Activated CD4-positive, alpha-beta T cell treated with anti-CD3 and anti-CD28 coated beads for 36 hours (primary cell): ENCODE measurements at places on chromosomes 11 and 22.
A peak's percentile ranks its signal among the peaks of the same experiment; 100 is the strongest.

- DNase-seq = no peak
Observed at GRCh38 chr11:95337972-95338429, 107.0 kb upstream of the SESN3 start.

DNA sequence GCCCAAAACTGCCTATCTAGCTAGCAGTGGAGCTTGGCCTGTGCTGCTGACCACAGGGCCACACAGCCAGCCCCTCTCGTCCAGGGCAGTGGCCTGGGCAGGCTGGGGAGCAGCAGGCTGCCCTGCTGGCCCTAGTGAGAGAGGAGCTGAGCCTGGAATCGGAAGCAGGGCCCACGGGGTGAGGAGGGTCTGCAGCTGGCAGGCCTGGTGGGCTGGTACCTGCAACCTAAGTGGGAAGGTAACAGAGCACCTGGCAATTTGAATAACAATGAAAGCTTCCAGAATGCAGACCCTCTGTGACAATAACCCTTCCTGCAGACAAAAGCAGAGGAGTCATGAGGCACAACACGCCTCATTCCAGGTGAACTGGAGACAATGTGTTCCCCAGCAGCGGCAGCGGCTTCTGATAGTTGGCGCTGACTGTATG, 31.8 kb upstream of the RFPL3 start:
- DNase-seq = no peak

- DNase-seq = peak; percentile 73
Observed at GRCh38 chr11:129992161-129992944, 10.3 kb downstream of the PRDM10 start.

GRCh38 chr11:5004424-5005274, 10.0 kb downstream of the OR51L1 start:
- peak; percentile 60 for DNase-seq

GRCh38 chr11:132234878-132235277, 864.5 kb downstream of the NTM start:
- DNase-seq = no peak

DNA sequence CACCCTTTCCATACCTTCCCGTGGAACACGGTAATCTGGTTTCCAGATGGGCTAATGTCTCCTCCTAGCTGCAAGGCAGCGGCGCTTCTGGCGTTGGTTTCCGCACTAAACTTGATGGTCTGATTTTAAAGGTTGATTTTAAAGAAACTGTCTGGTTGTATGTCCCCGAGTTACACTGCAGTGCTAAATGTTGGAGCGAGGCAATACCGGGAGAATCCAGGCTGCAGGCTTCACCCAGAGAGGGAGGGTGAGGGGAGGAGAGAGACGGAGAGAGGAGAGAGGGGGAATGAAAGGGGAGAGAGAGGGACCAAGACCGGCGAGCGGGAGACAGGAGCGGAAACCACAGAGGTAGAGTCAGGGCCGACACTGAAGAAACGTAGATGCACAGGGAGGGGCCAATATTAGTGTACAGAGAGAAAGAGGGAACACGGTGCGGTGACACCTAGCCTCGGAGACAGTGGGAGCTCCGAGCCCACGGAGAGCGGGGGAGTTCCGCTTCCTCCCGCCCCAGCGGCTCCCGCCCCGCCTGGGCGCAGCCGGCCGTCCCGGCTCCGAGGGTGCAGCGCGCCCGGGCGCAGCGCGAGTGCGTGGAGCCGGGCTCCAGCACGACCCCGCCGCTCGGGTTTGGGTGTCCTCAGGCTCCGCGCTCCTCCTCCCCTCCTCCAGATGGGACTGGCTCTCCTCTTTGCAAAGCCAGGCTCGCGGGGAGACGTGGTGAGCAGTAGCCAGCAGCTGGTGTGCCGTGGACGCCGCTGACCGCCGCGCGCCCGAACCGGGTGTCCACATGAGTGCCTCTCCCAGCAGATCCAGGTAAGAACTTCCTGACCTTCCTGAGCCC, 71.9 kb upstream of the GRAMD1B start:
- peak; percentile 71 for DNase-seq

- peak; percentile 24 for DNase-seq
Observed at GRCh38 chr11:3021125-3021524, 29.0 kb upstream of the NAP1L4 start.

- no peak for DNase-seq
Observed at GRCh38 chr11:79098146-79098545, 342.7 kb downstream of the TENM4 start.

GRCh38 chr11:77656362-77656761, 18.8 kb upstream of the CLNS1A start:
- no peak for DNase-seq

DNA sequence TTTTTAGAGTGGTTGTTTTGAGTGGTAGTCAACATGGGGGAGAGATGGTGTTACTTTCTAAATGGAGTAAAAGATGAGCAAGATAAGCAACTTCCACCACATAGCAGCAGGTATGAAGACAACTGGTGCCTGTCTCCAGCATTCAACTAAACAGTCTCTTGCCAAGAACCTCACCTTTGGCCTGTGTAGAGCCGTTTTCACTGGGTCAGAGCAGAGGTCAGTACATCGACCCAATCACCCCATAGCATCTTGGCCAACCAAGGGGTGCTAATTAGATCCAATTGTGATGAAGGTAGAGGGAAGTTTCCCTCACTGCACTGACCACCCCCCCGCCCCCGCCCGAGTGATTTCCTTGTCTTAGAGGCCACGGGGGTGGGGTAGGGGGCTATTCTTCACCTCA, 188.2 kb downstream of the BLID start:
- no peak for DNase-seq

GRCh38 chr22:23012081-23012622, 58.2 kb upstream of the GNAZ start:
- DNase-seq = peak; percentile 72

GRCh38 chr22:26690654-26691376, 33.4 kb downstream of the MIAT start:
- DNase-seq = no peak

GRCh38 chr11:24635588-24636290, 138.9 kb downstream of the LUZP2 start:
- no peak for DNase-seq

GRCh38 chr11:45078236-45079074, 68.0 kb upstream of the PRDM11 start:
- no peak for DNase-seq

- DNase-seq = no peak
Observed at GRCh38 chr11:75810637-75811390, 4.2 kb upstream of the UVRAG start.

GRCh38 chr11:120215634-120216033, 4.8 kb downstream of the OAF start:
- DNase-seq = no peak

DNA sequence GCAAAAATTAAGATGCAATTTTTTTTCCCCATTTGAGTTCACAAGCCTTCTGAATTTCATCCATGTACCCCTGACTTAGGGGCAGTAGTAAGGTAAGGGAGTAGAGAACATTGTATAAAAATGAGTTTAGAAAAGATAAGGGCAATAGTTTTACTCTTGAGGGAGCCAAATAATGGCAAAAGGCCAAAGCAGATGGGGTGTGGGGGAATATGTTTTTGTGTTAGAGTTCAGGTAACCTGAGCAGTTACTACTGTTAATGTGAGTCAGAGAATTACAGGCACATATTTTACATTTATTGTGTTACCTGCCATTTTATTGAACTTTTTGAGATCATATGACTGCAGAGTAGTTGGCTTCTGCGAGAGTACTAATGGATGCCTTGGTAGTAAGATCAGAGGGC, 3.1 kb downstream of the EED start:
- DNase-seq = no peak

- peak; percentile 39 for DNase-seq
Observed at GRCh38 chr11:17770048-17770652, 35.6 kb downstream of the KCNC1 start.

GRCh38 chr22:44112191-44112590, 68.5 kb upstream of the PARVG start:
- DNase-seq = no peak

GRCh38 chr22:24106385-24107381, 74.6 kb upstream of the SUSD2 start:
- peak; percentile 41 for DNase-seq

- no peak for DNase-seq
Observed at GRCh38 chr11:61172356-61172755, 11.1 kb upstream of the VPS37C start.

DNA sequence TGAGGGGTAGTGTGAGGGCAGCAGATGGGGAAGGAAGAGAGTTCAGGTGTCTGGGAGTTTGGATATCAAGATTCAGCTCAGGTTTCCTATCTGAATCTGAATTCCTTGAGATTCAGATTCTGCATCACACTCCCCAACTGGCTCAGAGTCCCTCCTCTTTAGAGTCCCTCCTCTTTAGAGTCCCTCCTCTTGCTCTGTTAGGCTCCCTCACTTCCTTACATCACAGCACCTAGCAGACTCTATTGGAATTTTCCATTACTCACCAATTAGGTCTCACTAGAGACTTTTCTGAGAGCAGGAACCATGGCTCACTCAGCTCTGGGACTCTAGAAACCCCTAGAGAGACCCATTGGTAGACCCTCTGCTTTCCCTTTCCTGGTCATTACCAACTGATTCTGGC, 303.4 kb upstream of the SYN3 start:
- DNase-seq = no peak

DNA sequence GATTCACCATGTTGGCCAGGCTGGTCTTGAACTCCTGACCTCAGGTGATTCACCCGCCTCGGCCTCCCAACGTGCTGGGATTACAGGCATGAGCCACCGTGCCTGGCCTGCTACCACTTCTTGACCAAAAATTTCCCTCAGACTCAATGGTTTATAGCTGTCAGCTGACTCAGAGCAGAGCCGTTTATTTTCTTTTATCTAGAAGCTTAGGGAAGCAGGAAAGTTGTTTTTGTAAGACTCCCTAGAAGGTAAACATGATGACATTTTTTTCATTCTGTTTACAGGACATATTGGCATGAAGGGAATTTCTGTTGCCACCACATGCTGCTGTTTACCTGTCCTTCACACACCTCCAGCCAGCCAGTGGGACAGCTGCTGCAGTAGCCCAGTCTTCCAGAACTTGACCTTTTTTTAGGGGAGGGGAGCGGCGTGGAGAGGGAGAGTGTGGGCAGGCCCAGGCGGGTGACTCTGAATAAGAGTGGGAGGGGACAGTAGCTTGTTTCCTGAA, 56.1 kb upstream of the PTPRJ start:
- DNase-seq = peak; percentile 37

GRCh38 chr11:111565114-111565720, 24.7 kb downstream of the LAYN start:
- peak; percentile 76 for DNase-seq

GRCh38 chr11:64415286-64415685, 56.3 kb downstream of the RPS6KA4 start:
- no peak for DNase-seq

GRCh38 chr11:124861670-124862069, 3.6 kb upstream of the ROBO3 start:
- DNase-seq = no peak

DNA sequence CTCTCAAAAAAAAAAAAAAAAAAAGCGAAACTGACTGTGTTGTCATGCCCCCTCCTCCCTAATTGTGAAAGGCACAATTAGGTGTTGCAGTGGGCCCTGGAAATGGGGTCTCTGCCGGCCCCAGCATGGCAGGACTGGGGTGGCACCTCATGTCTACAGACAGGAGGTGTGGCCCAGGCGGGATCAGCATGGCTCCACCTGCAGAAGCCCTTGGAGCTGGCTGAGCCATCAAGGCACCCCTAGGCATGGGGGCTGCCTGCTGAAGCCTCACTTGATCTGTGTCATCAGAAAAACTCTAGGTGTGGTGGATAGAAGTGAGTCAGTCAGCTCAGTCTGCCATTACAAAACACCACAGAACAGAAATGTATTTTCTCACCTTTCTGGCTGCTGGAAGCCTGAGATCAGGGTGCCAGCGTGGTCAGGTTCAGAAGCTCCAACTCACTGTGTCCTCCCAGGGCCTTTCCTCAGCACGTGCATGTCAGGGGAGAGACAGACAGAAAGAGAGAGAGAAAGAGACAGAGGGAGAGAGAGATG, 10.1 kb upstream of the B4GALNT4 start:
- DNase-seq = peak; percentile 71

GRCh38 chr22:38923463-38924346, 33.7 kb upstream of the APOBEC3A start:
- DNase-seq = no peak

DNA sequence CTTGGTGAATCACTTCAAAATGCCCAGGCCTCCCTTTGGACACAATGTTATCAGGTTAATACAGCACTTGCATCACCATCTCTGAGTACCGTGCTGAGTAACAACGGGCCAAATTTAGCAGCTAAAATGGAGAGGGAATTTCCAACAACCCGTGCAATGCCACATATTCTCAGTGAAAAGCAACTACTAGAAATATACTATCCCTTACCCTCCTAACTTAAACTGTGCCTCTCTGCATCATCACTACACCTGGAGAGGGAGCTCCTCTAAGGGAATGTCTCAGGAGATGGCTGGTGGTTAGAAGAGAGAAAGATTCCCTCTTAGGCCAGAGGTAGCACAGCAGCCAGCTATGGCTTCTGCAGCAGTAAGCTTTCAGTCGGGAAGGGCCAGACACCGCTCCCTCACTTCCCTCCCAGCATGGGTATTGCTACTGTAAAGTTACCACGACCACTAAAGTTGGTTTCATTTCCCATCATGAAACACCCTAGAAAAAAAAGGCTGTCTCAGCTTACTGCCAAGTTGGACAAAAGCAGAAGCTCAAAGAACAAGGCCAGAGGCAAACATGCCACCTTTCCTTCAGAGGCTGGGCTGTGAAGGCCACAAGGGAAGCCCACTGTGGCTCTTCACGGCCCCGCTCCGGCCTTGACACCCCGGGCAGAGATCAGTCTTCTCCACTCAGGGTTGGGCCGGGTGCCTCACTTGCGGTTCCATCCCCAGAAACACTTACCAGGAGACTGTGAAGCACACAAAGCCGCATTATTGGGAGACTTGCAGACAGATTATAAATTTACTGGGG, 3.9 kb downstream of the MAML2 start:
- DNase-seq = peak; percentile 57

DNA sequence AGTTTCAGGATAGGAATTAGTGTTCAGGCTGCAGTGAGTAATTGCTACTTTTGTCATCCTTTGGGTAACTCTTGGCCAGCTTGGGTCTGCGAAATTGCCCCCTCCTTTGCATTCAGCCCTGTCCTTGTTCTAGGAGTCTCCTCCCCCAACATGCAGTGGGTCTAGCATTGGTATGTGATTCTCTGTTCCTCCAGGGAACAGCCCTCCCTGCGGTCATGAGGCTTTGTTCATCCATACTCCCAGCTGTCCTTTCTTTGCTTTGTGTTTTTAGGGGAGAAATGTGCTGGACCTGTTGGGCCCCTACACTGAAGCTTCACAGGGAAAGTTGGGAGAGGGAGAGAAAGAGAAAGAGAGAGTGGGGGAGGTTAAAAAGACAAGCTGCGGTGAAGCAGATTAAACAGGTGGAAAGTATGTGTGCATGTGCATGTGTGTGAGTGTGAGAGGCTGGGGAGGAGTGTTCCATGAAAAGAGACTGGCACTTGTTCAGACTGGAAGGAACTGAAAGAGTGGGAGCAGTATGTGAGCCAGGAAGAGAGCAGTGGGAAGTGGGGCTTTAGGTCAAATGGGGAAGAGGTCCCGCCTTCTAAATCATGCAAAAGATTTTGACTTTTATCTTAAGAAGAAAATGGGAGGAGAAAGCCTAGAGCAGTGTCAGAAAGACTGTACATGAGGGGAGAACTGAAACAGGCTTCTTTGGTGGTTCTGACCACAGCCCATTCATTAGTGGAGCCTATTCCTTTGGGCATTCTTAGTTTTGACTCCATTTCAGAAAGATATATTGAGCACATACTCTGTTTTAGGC, 17.9 kb upstream of the SESN3 start:
- peak; percentile 15 for DNase-seq
